ENCODE measurements at places on chromosomes 7 and 10.

GRCh38 chr10:113960617-113961181 is 83.0 kb upstream of the ADRB1 start:
- no peak for DNase-seq

DNA sequence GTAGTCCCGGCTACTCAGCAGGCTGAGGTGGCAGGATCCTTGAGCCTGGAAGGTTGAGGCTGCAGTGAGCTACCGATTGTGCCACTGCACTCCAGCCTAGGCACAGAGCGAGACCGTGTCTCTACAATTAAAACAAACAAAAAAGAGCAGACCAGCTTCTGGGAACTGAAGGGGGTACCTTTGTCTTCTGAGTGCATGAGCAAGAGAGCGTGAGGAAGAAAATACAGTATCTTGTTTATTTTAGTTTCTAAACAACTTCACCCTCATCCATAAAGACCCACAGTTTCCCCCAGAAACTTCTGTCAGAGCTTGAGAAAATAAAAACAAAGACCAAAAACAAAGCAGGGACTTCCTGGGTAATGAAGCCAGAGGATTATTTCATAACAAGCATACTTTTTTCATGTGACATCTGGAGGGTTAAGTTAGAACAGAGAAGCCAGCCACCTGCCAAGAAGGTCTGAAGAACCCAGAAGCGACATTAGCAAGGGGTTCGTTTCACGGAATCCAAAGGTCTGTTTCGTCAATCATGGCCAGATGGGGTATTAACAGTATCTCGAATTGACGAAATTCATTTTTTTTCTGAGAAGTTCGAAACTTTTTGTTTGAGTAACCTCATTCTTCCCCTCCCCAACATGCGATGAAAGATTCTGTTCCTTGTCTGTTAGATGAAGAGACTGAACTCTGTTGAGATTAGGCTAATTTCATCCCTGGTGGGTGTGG is 10.2 kb upstream of the IL2RA start:
- DNase-seq = no peak

DNA sequence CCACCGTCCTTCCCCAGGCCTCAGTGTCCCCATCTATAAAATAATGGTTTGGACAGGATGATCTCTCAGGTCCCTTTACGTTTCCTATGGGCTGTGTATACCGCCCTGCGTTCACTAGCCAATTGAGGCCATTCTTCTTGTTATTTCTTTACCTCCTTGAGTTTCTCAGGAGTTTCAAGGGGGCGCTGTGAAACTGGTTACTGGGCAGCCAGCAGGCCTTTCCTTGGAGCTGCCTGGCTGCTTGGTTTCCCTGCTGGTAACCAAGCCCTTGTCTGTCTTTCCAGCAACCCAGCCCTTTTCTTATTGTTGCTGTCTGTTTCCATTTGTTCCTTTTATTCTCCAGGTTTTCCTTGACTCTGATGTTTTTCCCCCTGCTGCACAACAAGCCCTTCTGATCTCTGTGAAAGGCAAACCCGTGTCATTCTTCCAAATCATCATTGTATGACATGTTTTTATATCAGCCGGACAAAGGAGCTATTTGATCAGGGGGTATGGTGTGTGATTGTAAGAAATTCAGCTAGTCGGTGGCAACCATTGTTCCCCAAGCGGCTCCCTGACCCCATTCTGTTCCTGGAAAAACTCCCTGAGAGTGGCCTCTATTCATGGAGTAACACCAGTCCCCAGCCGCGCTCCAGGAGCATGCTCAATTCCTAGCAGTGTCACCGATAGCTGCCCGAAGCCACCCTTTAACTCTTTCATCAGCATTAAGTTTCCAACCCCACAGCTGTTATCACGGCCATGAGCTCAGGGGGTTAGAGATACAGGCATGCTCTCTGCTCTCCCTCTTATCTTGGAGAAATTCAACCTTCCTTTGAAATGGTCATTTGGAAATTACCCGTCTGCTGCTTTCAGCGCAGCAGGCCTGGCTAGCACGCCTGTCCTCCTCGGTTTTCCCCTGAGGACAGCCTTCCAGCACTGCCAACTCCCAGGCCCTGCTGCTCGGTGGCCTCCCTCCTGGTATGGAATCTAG is 26.6 kb downstream of the FGF8 start:
- no peak for DNase-seq

DNA sequence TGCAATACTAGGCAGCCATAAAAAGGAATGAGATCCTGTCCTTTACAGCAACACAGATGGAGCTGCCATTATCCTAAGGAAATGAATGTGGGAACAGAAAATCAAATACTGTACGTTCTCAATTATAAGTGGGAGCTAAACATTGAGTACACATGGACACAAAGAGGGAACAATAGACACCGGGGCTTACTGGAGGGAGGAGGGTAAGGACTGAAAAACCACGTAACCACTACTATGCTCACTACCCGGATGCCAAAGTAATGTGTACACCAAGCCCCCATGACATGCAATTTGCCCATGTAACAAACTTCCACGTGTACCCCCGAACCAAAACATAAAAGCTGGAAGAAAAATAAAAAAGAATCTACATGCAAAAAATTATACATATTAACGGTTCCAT is 587.0 kb downstream of the PARD3 start:
- no peak for DNase-seq

DNA sequence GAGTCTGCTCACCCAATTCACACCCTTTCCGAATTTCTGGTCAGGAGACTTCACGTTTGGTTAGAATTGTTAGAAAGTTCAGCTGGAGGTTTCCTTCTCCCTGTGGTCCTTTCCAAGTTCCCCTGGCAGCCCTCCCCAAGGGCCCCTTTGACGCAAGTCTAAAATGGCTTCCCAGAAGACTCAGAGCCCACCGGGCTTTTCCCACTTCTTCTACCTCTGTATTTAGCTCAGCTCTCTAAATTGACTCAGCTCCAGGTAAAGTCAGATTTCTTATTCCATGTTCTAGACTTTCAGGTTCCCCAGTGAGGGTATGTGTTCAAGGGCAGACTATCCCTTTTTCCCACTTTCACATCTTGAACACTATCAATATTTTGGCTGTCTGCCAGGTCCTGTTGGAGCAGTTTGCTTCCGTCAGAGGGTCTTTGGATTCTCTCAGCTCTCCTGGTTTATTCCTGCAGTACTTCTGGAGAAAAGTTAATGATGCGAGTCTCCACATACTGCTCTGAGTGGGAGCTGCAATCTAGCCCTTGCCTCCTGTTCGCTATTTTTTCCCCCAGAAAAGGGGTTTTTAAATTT is 53.1 kb upstream of the ZNF273 start:
- no peak for DNase-seq

DNA sequence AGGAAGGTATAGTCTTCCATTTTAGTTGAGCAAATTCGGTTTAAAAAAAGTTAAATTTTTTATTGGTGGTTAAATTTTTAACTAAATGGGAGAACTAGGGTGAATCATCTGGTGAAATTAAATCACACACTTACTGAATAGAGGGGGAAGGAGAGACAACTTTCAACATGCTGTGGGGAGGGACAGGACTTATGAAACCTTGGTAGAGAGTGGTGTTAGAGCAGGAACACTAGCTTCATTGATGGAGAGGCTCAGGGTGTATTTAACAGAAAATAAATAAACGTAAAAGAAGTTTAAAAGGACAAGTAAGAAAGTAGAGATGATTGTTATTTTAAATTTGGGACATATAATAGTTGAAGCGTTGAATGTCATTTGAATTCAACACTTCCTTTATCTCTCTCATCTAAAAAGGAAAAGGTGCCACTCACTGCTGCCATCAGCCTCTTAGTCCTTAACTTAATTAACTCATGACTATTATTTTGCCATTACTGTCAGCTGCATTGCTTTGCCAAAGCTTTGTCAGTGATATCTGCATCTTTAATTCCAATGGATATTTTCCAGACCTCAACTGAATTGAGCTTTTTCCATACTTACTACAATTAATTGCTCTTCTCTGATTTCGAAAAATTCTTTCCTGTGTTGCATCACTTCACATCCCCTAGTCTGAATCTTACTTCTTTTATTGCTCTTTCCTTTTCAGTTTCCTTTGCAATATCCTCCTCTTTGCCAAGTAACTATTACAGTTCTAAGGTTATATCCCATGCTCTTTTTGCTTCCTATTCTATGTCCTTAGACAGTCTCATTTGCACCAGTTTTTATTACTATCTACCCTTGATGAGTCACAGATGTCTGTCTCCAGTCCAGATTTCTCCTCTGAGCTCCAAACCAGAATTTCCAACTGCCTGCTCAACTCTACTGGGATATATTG is 71.7 kb downstream of the GNAT3 start:
- DNase-seq = no peak

DNA sequence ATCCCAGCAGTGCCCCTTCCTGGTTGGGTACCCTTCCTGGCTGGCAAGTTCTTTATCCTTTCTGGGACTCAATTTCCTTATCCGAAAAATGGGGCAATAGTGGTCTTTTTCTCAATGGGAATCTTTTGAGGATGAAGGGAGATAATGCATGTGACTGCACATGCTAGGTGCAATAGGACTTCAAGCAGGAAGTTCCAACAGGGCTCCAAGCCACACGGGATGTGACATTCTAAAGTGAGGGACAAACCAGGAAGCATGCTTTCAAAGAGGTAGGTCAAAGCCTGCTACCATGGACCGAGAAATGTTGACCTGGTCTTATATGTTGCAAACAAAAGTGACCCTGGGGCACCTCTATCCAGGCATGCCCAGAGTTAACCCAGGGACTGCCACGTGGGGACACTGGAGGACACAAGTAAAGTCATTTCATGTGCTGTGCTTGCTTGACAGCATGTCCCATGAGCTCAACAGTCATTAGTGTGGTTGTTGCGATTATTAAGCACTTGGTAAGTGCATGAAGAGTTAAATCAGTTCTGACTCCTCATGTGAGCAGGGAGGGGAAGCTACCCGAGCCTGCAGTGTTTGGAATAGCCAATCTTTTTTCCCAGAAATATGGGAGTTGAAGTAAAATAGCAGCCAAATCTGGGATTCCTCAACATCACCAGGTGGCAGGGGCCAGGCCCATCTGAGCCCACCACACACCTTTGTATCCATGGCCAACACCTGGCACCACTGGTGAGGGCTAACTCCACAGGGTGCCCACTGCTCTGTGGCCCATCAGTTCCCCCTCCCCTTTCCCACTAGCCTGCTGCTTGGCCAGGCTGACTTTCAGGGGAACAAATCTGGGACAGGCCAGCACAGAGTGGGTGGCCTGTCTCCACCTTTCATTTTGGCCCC is 5.7 kb downstream of the ARHGAP22 start:
- no peak for DNase-seq

DNA sequence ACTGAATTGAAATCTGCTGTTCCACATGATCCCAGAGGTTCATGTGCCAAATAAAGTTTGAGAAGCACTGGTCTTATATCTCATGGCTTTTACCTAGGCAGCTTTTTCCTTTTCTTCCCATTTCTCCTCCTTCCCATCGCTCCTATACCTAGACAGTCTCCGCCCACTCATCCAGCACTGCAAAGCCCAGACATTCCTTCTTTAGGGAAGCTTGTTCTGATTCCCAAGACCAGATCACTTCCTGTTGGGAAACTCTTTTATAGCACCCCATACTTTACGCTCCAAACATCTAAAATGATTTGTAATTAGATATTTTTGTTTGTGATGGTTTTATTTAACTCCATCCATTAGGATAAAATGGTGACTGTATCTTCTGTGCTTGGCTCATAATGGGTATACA is 75.9 kb downstream of the BMPER start:
- DNase-seq = no peak

GRCh38 chr7:131254211-131254610 is 73.5 kb upstream of the MKLN1 start:
- DNase-seq = no peak

- DNase-seq = no peak
These were observed 210.3 kb downstream of the TRIL start for GRCh38 chr7:28747854-28748253.

DNA sequence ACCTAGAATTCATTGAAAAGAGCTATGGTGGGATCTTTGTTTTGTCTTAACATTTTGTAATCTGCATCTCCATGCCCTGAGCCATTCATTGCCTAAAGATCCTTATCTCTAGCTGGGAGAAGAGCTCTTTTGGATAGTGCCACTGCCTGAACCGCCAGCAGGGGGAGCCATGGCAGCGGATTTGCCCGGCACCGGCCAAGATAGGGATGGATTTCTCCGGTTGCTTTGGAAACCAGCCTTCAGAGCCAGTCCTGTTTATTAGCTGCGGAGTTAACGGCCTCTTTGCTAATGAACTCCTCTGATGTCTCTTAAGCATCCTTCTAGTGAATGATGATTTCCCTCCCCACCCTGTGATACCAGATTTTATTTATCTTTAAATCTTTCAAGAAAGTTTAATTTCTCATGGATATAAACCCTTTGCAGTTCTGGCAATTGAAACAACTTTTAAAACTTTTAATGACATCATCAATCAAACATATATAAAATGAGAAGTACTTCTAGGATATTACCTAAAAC is 58.2 kb upstream of the LYZL2 start:
- DNase-seq = peak; percentile 63

All from activated B cell treated with CpG ODN at 0.5 μM for 24 hours (primary cell).